ENCODE measurements at places on chromosomes 2 and 18. TPM values are rescaled to one million over a fixed set of nuclear protein-coding genes. Genes with fewer than 3 reads are reported as not detected.

POTEJ gene
- not detected for total RNA-seq

CXCR1 gene
- total RNA-seq: 0.55 TPM

TUBA3E gene
- total RNA-seq: not detected

TUBB8B gene
- total RNA-seq: not detected

NCKAP1 gene
- 0.50 TPM for total RNA-seq

ZSWIM2 gene
- not detected for total RNA-seq

MYO5B gene
- total RNA-seq: not detected

PMS1 gene
- total RNA-seq: 33.7 TPM

ANKRD62 gene
- not detected for total RNA-seq

RETSAT gene
- total RNA-seq: 28.4 TPM

RAB6C gene
- not detected for total RNA-seq

SCN2A gene
- 0.05 TPM for total RNA-seq

GPR45 gene
- not detected for total RNA-seq

HJURP gene
- 135 TPM for total RNA-seq

NR4A2 gene
- 2.0 TPM for total RNA-seq

MOGAT1 gene
- total RNA-seq: not detected

MYCN gene
- not detected for total RNA-seq

LRP2 gene
- total RNA-seq: 0.03 TPM

KCNG2 gene
- not detected for total RNA-seq

CPLX4 gene
- not detected for total RNA-seq

C1QL2 gene
- not detected for total RNA-seq

RALBP1 gene
- total RNA-seq: 51.2 TPM

VWA3B gene
- not detected for total RNA-seq

Data from activated CD8-positive, alpha-beta T cell treated with anti-CD3 and anti-CD28 coated beads, Interleukin-2, amount 10 ng/mL, durations not matched to agents 7 days and 5 days (primary cell).